IPS DF 19.7 (cell line): ENCODE measurements at places on chromosomes 4 and X.
A peak's percentile ranks its signal among the peaks of the same experiment; 100 is the strongest.

GRCh38 chrX:786441-786881 is 155.9 kb downstream of the SHOX start:
- no peak for DNase-seq

DNA sequence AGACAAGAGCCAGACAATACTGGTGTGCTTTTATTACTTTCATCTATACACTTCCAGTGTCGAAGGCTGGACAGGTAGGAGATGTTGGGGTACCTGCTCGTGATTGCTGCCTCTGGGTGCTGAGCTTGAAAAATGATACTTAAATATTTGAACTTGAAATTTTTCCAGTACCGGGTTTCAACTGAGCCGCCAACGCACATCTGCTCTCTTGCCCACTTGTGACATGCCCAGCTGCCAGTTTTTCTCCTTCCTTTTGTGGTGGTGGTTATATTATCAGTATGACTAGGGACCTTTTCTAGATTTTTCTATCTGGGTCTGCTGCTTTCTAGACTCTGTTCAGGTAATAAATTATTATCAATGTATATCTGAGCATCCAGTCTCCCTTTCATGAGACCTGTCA is 3.4 kb downstream of the OGT start:
- DNase-seq = no peak

DNA sequence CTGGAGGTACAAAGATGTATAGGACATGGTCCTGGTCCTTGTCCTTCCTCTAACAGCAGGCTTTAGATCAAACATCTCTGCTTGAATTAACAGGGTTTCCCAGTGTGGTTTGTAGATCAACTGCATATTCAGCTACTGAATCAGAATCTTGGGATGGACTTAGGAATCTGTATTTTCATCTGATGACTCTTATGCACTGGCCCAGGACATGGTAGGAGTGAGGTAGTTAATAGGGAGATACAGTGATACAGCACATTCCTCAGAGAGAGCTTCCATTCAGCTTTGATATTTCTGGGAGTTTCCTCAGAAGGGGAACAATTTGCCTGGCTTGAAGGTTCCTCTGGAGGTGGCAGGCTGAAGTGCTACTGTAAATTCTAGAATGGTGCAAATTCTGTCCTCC is 203.1 kb downstream of the LARP7 start:
- no peak for DNase-seq

DNA sequence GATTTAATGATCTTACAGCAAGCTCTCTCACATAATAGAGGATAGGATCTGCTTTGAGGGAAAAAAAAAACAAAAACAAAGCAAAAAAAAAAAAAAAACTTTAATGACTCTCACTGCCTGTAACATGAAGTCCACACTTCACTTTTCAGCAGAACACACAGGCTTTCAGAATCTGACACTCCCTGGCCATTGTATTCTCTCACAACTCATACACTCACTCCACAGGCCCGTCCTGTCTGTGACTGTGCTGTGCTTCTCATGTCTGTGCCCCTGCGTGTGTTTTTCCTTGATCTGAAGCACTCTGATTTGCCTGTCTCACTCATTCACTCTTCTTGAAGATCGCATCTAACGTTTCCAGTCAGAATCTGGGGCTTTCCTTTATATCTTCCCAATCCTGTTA is 460.8 kb downstream of the TMA16 start:
- DNase-seq = no peak

- DNase-seq = no peak
Measured at GRCh38 chr4:173181848-173182247, 13.2 kb downstream of the GALNT7 start.

- DNase-seq = peak; percentile 23
Measured at GRCh38 chr4:17636696-17637622, 22.5 kb downstream of the MED28 start.

DNA sequence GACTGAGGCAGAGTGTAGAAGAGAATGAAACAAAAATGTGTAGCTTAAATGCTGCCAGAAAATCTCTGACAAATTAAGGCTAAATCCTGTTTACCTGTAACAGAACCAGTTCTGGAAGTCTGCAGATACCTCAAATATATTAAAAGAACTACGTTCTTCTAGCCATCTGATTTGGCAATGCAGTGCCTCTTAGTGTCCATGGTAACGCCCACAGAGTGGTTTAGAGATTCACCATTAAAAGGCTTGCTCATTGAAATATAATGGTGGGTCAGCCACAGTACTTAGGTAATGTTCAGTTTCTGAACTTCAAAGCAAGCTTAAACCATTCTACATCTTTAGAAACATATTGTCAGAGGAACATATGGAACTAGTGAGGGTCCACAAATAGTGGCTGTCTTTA is 23.2 kb upstream of the LUZP4 start:
- no peak for DNase-seq

- DNase-seq = no peak
Measured at GRCh38 chrX:154452823-154453222, 5.3 kb upstream of the PLXNA3 start.

DNA sequence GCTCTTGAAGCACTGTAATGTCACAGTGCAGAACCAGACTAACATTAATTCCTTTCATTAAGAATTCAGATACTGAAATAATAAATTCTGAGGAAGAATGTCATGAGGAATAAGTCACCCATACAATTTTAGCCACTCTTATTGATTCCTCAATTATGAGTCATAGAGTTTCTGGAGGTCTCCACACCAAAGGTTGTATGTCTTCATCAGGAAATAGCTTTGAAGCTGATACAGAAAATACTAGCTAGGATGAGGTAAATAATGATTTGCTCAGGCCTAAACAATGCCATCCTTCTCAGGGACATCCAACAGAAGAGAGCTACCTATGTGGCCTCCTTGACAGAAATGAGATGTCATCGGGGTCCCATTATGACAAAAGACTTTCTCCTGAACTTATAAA is 238.8 kb downstream of the OR13H1 start:
- no peak for DNase-seq

- no peak for DNase-seq
Measured at GRCh38 chrX:102684772-102685520, 27.3 kb upstream of the GPRASP2 start.

- no peak for DNase-seq
Measured at GRCh38 chrX:79371101-79371500, 4.0 kb upstream of the ITM2A start.

GRCh38 chr4:4899202-4899925 is 39.9 kb downstream of the MSX1 start:
- no peak for DNase-seq

- no peak for DNase-seq
Measured at GRCh38 chr4:152169683-152170082, 366.2 kb downstream of the FBXW7 start.

DNA sequence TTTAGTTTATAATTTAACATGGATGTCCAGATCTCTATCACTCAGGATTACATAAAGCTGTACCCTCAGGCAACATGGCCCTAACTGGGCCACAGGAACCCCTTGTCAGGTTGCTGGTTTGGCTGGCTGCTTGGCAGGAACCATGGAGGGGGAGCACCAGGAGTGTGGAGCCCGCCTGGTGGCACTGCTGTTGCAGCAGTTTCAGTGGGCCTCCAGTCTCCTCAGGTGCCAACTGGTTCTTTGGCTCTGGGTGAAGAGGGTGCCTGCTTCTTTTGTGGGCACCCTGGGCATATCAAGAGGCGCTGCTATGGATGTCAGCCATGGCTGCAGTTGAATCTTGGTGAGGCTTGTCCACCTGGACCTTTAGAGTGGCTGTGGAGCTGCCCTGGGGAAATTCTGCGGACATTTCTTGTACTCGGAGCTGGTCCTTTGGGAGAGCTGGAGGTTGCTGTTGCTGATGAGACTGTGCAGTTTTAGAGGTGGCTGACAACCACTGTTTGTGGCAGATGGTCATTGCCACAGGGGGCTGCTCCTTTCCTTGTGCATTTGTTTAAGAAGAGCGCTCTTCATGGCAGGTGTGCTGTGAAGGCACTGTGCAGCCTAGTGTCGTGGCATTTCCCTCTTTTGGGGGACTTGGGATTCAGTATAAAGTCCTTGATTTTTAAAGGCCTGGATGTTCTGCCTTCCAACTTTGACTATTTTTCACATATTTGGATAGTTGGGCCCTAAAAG is 10.3 kb upstream of the SMIM14 start:
- DNase-seq = no peak

DNA sequence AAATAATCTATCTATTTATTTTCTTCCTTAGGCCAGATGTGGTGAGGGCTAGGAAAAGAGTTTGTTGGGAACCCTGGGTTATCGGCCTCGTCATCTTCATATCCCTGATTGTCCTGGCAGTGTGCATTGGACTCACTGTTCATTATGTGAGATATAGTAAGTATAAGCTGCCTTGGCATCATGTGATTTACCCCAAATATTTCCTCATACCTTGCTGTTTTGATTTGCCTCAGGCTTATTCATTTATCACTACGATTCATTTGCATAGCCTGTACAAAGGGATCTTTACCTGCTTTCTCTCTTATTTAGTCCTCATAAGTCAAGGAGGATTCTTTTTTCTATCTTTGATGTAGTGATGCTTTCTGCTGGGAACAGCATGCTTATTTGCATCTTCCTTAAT is 14.5 kb downstream of the TMPRSS11E start:
- DNase-seq = no peak

- DNase-seq = no peak
Measured at GRCh38 chr4:185101354-185101890, 41.6 kb upstream of the SLC25A4 start.

DNA sequence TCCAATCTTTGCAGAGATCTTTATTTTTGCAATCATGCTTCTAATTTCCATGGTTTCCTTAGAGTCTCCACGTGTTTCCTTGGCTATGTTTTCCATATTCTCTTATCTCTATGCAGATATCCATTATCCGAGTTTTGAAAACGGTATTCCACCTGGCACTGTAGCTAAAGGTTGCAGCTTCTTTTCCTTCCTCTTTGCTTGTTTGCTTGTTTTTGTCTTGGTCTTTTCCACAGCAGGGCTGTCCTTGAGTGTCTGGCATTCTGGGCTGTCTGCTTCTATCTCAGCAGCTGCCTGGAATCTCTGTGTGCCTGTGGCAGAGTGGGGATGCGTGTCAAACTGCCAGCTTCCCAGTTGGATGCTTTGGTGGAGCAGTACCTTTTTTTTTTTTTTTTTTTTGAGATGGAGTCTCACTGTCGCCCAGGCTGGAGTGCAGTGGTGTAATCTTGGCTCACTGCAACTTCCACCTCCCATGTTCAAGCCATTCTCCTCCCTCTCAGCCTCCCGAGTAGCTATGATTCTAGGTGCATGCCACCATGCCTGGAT is 46.9 kb downstream of the WFS1 start:
- no peak for DNase-seq

DNA sequence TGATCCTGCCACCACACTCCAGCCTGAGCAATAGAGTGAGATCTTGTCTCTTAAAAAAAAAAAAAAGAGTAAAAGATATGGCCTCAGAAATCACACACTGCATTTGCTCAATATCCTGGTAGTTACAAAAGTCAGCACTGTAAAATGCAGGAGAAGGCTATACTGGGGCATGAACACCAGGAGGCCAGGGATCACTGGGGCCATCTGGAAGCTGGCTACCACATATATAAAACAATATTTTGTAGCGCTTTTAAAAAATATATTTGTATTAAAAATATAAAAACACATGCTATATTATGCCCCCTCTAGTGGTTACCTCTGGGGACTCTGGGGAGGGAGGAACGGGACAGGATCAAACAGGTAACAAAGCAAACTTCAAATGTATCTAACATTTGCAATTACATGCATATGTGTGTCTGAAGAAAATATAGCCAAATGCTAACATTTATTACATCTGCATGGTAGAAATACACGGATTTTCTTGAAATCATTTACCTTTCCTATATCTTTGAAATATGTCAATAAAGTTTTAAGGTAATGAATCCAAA is 4.0 kb downstream of the C4orf46 start:
- no peak for DNase-seq

DNA sequence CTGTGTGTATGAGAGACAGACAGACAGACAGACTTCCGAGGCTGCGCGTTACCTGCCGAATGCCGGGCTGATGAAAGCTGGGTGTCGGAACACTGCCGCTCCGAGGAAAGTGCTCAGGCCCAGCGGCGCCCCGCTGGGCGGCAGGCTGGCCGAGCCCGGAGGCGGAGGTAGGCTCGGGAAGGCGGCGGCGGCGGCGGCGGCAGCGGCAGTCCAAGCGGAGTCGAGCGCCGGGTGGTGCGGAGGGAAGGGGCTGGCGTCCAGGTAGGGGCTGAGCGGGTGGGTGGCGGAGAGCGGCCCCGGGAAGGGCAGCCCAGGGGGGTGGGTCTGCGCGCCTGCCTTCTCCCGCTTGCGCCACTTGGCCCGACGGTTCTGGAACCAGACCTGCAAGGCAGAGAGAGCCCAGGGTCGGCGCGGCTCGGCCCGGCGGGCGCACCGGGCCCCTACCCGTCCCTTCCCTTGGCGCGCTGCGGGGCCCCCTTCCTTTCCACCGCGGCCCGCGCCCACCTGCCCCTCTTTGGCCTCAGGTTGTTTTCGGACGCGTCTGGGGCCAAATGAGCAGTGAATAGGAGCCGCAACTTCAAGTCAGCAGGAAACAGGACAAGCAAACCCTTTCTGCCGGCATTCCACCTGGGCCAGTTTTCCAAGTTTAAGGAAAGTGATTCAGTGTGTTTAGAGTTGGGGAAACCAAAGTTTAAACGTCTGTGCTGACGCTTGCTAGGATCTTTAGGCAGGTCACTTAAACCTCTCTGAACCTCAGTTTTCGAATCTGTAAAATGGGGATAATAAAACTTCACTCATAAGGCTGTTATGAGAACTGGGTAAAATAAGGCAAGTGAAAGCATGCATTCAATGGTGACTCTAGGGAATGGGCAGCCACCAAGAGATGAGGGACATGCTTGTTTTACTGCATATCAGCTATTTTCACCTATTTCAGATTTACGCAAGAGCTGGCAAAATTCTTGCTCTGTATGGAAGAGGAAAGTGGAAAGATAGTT is 8.4 kb downstream of the ARX start:
- no peak for DNase-seq

GRCh38 chr4:40621592-40622512 is 7.8 kb downstream of the RBM47 start:
- no peak for DNase-seq

DNA sequence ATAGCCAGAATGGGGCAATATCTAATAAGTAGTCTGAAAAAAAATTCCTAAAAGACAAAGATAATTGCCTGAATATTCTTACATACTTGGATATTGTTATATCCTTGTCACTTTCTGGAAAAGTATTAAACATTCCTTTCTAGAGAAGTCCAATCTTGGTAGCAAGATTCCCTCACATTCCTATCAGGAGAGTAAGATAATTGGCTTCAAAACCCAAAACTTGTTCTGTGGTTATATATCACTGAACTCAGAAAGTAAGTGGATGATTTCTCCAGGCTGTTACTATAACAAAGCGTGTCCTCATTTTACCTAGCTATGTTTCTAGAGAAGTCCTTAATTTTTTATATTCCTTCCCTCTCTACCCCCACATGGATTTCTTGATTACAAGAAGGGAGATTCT is 46.0 kb upstream of the TEX13A start:
- DNase-seq = no peak

GRCh38 chr4:181528570-181529184 is 714.5 kb upstream of the TENM3 start:
- DNase-seq = peak; percentile 56
